Activated CD4-positive, alpha-beta T cell treated with anti-CD3 and anti-CD28 coated beads, Interleukin-2, amount 10 ng/mL, durations not matched to agents 24 days and 14 days (primary cell): ENCODE measurements at places on chromosomes 2 and 18.

DNA sequence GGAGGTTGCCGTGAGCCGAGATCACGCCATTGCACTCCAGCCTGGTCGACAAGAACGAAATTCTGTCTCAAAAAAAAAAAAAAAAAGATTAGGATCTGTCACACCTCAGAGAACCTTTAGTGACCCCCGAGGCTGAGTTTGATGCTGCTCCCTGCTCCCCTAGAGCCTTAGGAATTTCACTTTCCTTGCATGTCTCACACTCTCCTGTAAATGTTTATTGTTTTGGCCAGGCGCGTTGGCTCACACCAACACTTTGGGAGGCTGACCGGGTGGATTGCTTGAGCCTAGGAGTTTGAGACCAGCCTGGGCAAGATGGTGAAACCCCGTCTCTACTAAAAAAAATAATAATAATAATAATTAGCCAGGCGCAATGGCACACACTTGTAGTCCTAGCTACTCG lies 31.5 kb downstream of the SRSF7 start:
- no peak overlapping the region for H3K27ac ChIP-seq
- DNase-seq, result no peak
- H3K27me3 ChIP-seq, result no peaks in the 10 kb centered on the region
- H3K4me3 ChIP-seq, result no peak overlapping the region

- DNase-seq, result no peak
- peaks cover 61% of the 10 kb centered on the region for H3K36me3 ChIP-seq
- H3K4me1 ChIP-seq, result peaks cover 37% of the 10 kb centered on the region
- no peak overlapping the region for H3K4me3 ChIP-seq
These were observed 65.8 kb downstream of the PTPN2 start for GRCh38 chr18:12818243-12818642.

DNA sequence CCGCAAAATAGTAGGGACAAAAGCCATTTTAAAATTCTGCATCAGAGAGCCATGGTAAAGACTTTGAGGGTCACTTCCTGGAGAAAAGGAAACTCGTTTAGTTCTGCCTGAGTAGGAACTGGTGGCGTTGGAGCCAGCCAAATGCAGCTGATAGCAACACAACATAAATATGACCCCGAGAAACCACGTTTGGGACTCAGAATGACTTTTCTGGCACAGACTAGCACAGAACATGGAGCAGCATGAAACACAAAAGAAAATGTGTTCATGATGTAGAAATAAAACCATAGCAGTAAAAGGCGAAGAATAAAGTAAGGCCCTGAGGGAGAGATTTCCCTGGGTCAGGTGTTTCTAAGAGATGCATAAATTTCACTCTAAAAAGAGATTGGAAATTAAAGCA lies 149.2 kb upstream of the KLHL29 start:
- no peaks in the 10 kb centered on the region for H3K4me1 ChIP-seq
- no peak overlapping the region for H3K4me3 ChIP-seq
- no peak overlapping the region for H3K27ac ChIP-seq
- peaks cover 2% of the 10 kb centered on the region for H3K27me3 ChIP-seq
- peak; percentile 20 for DNase-seq

GRCh38 chr2:157291018-157291417 lies 33.5 kb downstream of the GALNT5 start:
- no peak overlapping the region for H3K4me3 ChIP-seq
- DNase-seq, result no peak
- peaks cover 3% of the 10 kb centered on the region for H3K4me1 ChIP-seq

GRCh38 chr2:113283704-113284284 lies 5.1 kb upstream of the PAX8 start:
- H3K27ac ChIP-seq, result no peak overlapping the region
- H3K36me3 ChIP-seq, result no peaks in the 10 kb centered on the region
- no peak for DNase-seq
- peaks cover 58% of the 10 kb centered on the region for H3K27me3 ChIP-seq
- H3K4me3 ChIP-seq, result no peak overlapping the region
- no peaks in the 10 kb centered on the region for H3K4me1 ChIP-seq

DNA sequence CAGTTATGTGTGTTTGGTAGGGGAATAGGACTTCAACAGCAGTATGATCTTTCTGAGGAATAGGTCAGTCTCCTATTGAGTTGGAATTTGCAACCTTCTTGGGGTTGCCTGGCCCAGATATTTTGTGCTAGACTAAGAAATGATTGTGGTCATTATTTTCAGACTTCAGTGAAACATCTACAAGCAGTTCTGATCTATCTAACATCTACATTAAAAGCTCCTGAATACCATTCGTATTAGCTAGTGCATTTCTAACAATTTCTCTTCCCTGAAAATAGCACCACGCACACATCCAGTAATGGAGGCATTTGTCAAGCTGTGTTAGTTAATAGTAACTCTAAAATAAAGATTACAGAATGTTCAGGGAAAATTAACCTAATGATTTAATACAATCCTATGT lies 179.3 kb downstream of the FIGN start:
- no peak for DNase-seq
- no peaks in the 10 kb centered on the region for H3K4me1 ChIP-seq
- H3K27ac ChIP-seq, result no peak overlapping the region

- H3K27me3 ChIP-seq, result peaks cover 8% of the 10 kb centered on the region
- H3K4me3 ChIP-seq, result no peak overlapping the region
- H3K27ac ChIP-seq, result no peak overlapping the region
- peaks cover 3% of the 10 kb centered on the region for H3K4me1 ChIP-seq
These were observed 40.3 kb downstream of the RNF152 start for GRCh38 chr18:61852496-61852895.

GRCh38 chr2:71691747-71692441 lies 238.5 kb downstream of the DYSF start:
- no peaks in the 10 kb centered on the region for H3K27me3 ChIP-seq
- H3K4me3 ChIP-seq, result no peak overlapping the region

GRCh38 chr2:174325373-174326160 lies 9.2 kb upstream of the SP9 start:
- H3K4me3 ChIP-seq, result peak overlapping the region; percentile 80
- DNase-seq, result no peak
- H3K36me3 ChIP-seq, result peaks cover 2% of the 10 kb centered on the region
- H3K27ac ChIP-seq, result no peak overlapping the region

DNA sequence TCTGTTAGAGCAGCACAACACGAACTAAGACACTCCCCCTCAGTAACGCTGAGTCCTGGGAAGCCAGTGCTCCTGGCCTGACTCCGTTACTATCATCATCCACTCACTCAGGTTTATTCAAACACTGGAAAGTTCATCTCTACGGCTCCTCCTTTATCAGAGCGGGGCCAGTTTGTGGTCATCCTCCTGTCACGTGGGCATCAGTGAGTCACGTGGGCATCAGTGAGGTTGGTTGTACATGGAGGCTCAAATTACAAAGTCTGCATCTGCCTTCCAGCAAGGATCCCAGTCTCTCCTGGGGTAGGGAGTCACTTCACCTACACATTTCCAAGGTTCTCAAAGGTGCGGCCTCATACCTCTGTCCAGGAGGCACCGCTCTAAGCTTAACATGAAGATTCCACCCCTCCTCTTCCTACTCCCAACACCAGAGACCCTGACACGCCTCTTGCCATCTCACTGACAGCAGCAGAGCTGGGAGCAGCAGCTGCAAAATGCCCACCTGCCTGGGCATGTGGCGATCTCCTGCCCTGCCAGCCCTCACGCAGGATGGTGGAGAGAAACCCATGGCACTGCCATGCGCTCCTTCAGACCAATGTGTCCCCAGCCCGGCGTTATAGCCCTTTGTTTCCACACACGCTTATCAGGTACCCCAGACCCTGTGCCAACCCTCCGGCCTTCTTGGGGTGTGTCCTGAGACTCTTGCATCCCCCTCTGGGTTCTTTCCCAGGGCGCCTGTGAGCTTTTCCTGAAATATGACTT lies 99.2 kb upstream of the PTPRM start:
- H3K4me1 ChIP-seq, result no peaks in the 10 kb centered on the region
- H3K27ac ChIP-seq, result no peak overlapping the region
- no peak for DNase-seq
- no peak overlapping the region for H3K4me3 ChIP-seq
- H3K36me3 ChIP-seq, result no peaks in the 10 kb centered on the region

- DNase-seq, result no peak
- no peak overlapping the region for H3K27ac ChIP-seq
- peaks cover 17% of the 10 kb centered on the region for H3K36me3 ChIP-seq
- H3K4me1 ChIP-seq, result peaks cover 35% of the 10 kb centered on the region
- no peaks in the 10 kb centered on the region for H3K27me3 ChIP-seq
- no peak overlapping the region for H3K4me3 ChIP-seq
These were observed 34.9 kb downstream of the RNU4ATAC start for GRCh38 chr2:121565389-121566250.

DNA sequence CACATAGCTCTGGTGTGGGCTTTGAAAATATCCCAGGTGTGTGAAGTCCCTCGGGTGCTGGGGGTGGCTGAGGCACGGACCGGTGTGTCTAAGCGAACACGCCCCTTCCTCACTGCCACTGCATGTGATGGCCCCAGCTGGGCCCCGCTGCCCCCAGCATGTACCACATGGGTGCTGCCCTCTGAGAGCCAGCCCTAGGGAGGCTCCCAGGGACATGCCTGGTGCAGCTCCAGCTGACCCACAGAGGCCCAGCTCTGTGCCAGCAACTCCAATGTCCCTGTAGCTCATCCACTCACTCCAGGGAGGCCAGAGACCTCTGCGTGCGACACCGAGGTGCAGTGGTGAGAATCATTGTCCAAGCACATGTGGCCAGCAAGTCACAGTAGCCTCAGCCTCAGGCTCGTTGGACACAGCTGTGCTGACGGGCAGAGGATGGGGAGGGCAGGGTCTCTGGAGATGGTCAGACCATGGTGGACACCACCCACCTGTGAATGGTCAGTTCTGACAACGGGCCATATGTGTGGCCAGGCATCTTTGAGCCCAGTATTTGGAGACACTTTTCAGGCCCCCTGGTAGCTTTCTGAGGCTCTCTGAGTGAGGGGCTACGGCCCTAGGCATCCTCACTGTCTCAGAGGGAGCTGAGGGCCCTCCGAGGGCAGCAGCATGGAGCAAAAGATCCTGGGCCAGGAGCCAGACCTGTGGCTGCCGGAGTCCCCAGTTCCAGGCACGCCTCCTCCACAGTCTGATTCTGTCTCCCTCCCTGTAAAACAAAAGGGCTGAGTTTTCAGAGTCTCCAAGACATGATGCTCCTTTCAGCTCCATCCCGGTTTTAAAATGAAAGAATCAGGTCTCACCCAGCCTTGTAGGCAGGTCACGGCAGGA lies 220.7 kb downstream of the NDUFA10 start:
- peaks cover 3% of the 10 kb centered on the region for H3K27me3 ChIP-seq
- DNase-seq, result no peak
- no peak overlapping the region for H3K27ac ChIP-seq
- no peaks in the 10 kb centered on the region for H3K36me3 ChIP-seq

DNA sequence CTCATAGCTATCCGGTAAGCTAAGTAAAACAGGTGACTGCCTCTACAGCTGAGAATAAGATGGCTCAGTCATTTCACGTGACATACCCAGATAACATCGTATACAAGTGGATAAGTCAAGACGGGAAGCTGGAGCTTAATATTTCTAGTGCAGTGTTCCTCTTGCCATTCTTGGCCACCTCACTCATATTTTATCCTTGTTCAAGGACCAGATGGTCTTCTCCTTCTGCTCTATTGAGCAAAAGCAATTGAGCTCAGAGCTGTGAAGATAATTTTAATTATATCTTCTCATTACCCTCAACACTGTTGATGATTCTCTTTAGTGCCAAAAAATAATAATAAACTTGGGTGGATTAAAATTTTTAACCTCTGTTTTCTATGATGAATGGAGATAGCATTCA lies 201.1 kb downstream of the DCC start:
- DNase-seq, result no peak
- no peaks in the 10 kb centered on the region for H3K27me3 ChIP-seq
- H3K36me3 ChIP-seq, result no peaks in the 10 kb centered on the region
- H3K4me3 ChIP-seq, result no peak overlapping the region
- H3K4me1 ChIP-seq, result no peaks in the 10 kb centered on the region

DNA sequence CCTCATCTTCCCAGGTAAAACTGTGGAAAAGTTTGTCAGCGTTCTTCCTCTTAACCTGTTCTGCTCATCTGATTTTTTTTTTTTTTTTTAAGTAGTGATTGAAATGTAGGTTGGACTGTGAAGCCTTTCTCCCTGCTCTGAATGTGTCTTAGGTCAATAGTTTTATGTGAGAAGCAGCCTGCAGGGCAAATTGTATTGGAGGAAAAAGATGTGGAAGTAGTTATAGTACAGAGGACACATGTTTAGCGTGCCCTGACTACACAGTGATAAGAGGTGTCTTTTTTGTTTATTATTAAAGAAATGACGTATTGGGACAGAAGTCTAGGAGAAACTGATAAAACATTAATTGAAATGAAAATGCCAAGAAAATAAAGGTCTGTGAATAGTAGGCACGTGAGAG lies 1.5 kb downstream of the MTA3 start:
- H3K4me1 ChIP-seq, result peaks cover 23% of the 10 kb centered on the region
- peaks cover 16% of the 10 kb centered on the region for H3K36me3 ChIP-seq
- H3K4me3 ChIP-seq, result peak overlapping the region; percentile 91
- peak overlapping the region; percentile 25 for H3K27ac ChIP-seq

DNA sequence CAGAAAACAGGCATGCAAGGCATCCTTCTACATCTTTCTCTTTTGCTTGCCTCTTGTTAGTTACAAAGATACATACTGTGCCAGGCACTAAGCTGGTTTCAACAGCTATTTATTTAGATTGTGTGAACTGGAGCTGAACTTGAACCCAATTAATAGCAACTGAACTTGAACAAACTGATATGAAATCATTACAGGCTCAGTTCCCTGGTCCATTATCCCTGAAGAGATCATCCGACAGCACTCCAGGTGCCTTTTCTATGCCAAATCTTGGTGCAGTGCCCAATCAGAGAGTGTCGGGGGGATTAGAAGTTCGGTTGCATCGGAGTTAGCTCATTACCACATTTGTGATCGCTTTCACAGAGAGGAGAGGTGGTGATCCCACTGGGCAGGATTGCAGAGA lies 477.6 kb downstream of the PARD3B start:
- peaks cover 19% of the 10 kb centered on the region for H3K4me1 ChIP-seq
- no peaks in the 10 kb centered on the region for H3K36me3 ChIP-seq
- no peak for DNase-seq
- no peak overlapping the region for H3K4me3 ChIP-seq
- H3K27me3 ChIP-seq, result no peaks in the 10 kb centered on the region
- no peak overlapping the region for H3K27ac ChIP-seq

DNA sequence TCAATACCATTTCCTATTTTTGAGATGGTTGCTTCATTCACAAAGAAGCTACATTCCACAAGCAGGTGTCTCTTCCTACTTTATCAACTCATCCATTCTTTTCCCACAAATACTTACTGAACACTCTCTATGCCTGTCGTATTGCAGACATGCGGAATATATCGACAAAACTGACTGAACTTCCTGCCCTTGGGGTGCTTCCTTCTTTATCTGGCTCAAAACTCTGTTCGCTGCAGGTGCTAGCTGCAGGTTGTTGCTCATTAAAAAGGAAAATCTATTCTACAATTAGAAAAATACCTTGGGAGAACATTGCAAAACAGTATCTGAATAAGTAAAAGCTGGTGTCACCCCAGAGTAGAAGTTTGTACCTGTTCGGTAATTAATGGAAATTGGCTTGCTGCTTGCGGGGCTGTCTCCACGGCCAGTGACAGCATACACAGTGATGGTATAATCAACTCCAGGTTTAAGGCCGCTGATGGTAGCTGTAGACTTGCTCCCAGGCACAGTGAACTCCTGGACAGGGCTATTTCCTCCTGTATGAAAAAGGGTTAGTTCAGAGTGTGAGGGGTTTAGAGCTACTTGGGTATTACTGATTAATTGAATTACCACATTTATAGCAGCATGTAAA lies 52.1 kb downstream of the FN1 start:
- no peaks in the 10 kb centered on the region for H3K27me3 ChIP-seq
- H3K27ac ChIP-seq, result no peak overlapping the region
- H3K4me1 ChIP-seq, result no peaks in the 10 kb centered on the region
- no peak overlapping the region for H3K4me3 ChIP-seq
